ENCODE measurements at places on chromosomes 4 and X.

- DNase-seq = no peak
Observed at GRCh38 chr4:14827111-14827510, 175.2 kb upstream of the CPEB2 start.

- no peak for DNase-seq
Observed at GRCh38 chr4:36914106-36914505, 330.4 kb upstream of the NWD2 start.

GRCh38 chr4:112531146-112531545, 15.2 kb upstream of the NEUROG2 start:
- no peak for DNase-seq

GRCh38 chrX:1487401-1487800, 34.7 kb upstream of the ASMTL start:
- no peak for DNase-seq

DNA sequence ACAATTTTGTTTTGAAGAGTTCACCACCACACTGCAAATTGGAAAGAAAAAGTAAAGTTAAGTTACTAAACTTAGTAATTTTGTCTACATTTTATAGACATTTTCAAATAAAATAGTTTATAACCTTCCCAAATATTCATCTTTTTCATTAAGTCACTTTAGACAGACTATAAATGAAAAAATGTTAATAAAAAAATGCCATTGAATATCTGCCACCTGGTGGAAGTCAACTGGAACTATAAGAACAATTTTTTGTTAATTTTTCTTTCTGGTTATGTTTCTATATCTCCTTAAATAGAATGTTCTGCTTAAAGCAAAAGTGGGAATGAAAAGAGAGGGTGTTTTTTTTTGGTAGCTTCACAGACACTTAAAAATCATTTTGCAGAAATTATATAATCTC, 534.4 kb upstream of the PCDH10 start:
- DNase-seq = no peak

DNA sequence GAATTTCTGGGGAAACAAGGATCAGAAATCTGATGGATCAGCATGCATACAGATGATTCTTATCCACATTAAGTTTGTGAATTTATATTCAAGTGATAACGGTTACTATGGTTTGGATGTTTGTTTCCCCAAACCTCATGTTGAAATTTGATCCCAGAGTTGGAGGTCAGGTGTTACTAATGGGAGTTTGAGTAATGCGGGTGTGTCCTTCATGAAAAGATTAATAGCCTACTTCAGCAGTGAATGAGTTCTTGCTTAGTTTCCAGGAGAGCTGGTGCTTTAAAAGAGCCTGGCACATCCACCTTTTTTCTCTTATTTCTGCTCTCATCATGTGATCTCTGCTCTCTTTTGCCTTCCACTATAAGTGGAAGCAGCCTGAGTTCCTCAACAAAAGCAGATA, 712.4 kb downstream of the IL1RAPL1 start:
- DNase-seq = no peak

GRCh38 chrX:48071064-48071985, at the start of gene ZNF630:
Gene ZNF630 (minus strand): TSS chrX:48071640. CDS start chrX:48066886, 4,754 bp downstream.
- DNase-seq = peak; percentile 60

- DNase-seq = no peak
Observed at GRCh38 chr4:106717091-106717490, 319.0 kb downstream of the DKK2 start.

GRCh38 chr4:8516996-8517550, 63.1 kb upstream of the GPR78 start:
- DNase-seq = no peak

DNA sequence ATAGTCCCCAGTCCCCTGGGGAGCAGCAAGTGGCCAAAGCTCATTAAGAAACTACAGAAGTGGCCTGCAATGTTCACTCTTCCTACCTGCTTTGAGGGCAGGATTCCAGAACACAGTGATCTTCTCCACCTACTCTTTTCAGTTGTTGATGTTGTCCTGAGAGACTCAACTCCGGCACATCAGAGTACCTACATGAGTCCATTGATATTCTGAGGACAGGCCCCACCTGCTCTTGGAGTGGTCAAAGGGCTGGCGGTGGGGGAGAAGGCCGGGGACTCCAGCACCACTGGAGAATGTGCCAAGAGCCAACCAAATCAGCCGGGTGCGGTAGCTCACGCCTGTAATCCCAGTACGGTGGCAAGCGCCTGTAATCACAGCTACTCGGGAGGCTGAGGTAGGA, 29.8 kb upstream of the DDX3X start:
- DNase-seq = no peak

- DNase-seq = no peak
Observed at GRCh38 chr4:37762294-37762990, 64.0 kb upstream of the PGM2 start.

- no peak for DNase-seq
Observed at GRCh38 chrX:39877905-39878304, 219.9 kb downstream of the BCOR start.

DNA sequence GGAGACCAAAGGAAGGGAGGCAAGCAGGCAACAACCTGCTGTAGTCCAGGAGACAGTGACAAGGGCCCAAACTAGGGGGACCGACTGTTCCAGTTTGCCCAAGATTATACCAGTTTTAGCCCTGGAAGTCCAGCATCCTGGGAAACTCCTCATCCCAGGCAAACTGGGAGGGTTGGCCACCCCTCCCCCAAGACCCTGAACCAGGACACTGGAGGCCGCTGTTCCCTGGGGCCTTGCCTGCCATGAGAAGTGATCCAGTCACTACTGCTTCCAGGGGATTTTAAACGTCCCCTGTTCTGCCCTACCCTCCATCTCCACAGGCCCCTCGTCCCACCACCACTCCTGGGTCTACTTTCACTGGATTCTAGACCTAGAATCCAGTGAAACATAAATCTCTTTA, 4.3 kb upstream of the DGAT2L6 start:
- no peak for DNase-seq

- peak; percentile 87 for DNase-seq
Observed at GRCh38 chrX:72018277-72019112, 107.8 kb downstream of the NHSL2 start.

- DNase-seq = no peak
Observed at GRCh38 chrX:55758033-55758432, 40.5 kb downstream of the RRAGB start.

DNA sequence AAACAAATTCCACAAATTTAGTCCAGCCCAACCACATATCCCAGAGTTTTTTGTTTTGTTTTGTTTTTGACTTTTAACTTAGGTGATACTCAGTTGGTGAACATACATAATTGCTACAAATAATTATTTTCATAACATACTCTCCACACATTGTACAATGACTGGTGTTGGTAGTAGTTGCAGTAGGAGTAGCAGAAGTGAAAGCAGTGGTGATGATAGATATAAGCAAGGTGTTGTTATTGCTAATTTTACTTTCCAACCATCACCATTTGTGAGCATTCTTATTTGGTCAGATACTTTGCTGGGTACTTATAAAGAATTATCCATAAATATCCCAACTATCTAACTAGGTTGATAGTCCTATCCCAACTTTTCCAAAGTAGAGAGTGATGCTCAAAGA, 47.3 kb downstream of the ARHGAP24 start:
- DNase-seq = no peak

GRCh38 chrX:107014936-107015335, 14.9 kb upstream of the MORC4 start:
- no peak for DNase-seq

DNA sequence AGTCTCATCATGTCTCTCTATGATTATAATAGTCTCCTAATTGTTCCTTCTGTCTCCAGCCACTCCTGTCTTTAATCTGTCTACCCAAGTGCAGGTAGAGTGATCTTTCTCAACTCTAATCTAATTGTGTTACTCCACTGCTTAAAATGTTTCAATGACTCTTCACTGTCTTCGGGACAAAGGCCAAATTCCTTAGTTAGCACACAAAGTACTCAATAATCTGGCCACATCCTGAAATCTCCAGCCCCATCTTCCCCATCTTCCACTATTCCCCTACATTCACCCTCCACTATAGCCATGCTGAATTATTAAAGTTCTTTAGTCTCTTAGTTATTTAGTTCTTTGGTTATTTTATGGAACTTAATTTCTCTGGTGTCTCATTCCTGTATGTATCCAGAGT, 353.3 kb downstream of the OPHN1 start:
- no peak for DNase-seq

- DNase-seq = no peak
Observed at GRCh38 chr4:6676722-6677558, 16.7 kb upstream of the S100P start.

GRCh38 chr4:141127884-141128283, 5.4 kb downstream of the RNF150 start:
- no peak for DNase-seq

GRCh38 chr4:168723020-168723419, 226.2 kb downstream of the PALLD start:
- DNase-seq = no peak

DNA sequence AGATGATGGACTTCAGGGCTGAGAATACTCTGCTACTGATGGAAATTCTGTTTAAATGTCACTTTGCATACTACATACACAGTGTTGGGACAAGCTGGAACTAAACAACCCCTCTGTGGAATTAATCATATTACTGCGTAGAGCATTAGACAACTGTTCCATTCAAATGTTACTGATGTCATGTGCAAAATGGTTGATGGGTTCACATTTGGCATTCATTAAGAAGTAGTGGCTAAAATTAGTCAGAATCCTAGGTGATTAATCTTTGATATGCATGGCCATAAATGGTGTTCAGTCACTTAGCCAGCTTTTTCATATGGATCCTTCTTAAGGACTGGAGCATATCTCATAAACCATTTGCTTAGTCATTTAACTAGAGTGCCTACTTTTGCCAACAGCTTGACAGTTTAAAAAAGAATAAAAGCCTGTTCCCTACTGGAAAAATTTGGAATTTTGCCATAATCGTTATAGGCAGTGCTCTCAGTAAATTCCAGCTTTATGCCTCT, 105.2 kb downstream of the RNF150 start:
- no peak for DNase-seq

DNA sequence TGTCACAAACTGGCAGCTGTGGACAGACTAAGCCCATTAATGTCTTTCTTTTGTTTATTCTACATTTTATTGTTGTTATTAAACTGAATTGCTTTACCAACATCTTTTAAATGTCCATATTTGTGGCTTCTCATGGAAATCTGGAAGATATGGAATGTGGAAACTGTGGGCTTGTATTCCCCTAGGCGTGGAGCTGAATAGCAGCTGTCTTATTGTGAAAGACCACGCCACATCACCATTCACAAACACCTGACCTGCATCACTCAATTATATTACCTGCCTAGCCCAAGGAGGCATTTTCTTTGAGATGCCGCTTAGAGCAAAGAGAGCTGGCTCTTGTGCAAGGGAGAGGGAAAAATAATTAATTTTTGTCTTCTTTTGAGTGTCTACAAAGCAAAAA, 96.9 kb upstream of the GPRIN3 start:
- no peak for DNase-seq

DNA sequence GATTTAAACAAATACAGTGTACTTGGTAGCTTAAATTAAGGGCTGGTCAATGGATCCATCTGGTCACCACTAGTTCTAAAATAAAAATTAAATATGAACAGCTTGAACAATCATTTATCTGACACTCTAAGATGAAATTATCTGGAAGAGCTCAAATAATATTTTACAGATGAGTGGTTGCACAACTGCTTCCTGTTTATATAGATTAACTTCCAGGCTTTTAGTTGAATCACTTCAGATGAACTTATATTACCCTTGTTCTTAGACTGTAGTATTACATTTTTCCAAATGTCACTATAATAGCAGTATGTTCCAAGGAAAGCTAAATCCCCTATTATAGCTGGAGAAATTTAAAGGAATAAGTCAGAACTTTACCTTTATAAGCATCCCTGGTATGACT, 92.4 kb upstream of the SMIM10 start:
- no peak for DNase-seq

- DNase-seq = no peak
Observed at GRCh38 chr4:124530464-124531077, 182.0 kb downstream of the ANKRD50 start.

DNA sequence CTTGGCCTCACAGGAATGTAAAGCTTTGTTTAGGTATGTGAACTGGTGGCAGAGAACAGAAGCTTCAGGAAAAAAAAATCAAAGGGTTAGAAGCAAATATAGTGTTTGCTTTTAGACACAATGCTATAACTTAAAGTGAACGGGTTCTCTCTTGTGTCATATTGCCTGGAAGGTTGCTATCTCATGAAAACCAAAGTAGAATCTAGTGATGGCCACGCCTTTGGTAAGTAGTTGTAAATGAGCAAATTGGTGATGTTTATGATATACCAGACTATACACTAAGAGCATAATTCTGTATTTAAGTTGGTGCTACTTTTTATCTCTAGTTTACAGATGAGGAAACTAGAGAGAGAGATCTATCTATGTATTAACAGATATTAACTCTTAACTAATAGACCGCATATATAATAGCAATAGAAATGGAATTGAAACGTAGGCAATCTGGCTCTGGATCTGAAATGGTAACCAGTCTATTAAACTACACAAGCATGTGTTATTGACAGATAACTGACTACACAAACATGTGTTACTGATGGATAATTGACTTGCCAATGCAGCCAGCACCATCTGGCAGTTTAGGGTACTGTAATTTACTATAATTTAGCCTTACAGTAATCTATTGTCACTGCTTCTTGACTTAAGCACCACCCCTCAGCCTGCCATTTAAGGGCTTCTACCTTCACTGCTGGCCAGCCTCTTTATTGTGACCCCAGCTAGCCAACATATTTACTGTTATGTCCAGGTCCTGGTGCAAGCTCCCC, 40.8 kb downstream of the HCCS start:
- DNase-seq = no peak

- DNase-seq = no peak
Observed at GRCh38 chr4:11741190-11741652, 312.5 kb upstream of the HS3ST1 start.

- DNase-seq = peak; percentile 28
Observed at GRCh38 chr4:47482326-47482725, 2.7 kb upstream of the ATP10D start.

GRCh38 chr4:61225656-61226055, 25.5 kb downstream of the ADGRL3 start:
- no peak for DNase-seq

- DNase-seq = no peak
Observed at GRCh38 chr4:2977211-2978088, 14.1 kb downstream of the GRK4 start.

DNA sequence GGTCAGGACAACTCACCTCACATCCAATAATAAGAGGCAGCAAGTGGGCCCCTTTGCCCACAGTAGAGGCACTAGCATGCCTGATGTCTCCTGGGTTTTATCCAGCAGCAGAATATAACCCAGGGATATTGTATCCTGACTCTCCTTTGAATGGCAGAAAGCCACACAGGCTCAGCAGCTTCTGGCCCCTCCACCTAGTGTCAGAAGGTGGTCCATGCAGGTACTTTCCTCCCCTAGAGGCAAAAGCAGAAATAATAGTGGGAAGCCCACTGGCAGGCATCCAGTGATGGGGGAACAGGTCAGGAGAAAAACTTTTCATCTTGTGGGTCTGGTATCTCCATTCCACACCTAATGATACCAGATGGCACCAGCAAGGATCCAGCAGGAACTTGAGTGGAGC, 75.5 kb upstream of the IRS4 start:
- DNase-seq = no peak

GRCh38 chrX:13169684-13170083, 125.3 kb upstream of the FAM9C start:
- DNase-seq = no peak

GRCh38 chrX:23061116-23061515, 61.4 kb downstream of the DDX53 start:
- no peak for DNase-seq

- DNase-seq = no peak
Observed at GRCh38 chr4:3563403-3563802, 31.2 kb upstream of the LRPAP1 start.
